ENCODE measurements at places on chromosomes 1 and 21.

GRCh38 chr1:69284508-69284907 is 283.2 kb upstream of the LRRC7 start:
- no peak for DNase-seq

- DNase-seq, result no peak
Measured at GRCh38 chr1:163823017-163823416, 501.3 kb downstream of the NUF2 start.

GRCh38 chr1:223248001-223248769 is 105.1 kb upstream of the TLR5 start:
- no peak for DNase-seq

- DNase-seq, result no peak
Measured at GRCh38 chr1:85047472-85048295, 616 bp downstream of the MCOLN3 start.

DNA sequence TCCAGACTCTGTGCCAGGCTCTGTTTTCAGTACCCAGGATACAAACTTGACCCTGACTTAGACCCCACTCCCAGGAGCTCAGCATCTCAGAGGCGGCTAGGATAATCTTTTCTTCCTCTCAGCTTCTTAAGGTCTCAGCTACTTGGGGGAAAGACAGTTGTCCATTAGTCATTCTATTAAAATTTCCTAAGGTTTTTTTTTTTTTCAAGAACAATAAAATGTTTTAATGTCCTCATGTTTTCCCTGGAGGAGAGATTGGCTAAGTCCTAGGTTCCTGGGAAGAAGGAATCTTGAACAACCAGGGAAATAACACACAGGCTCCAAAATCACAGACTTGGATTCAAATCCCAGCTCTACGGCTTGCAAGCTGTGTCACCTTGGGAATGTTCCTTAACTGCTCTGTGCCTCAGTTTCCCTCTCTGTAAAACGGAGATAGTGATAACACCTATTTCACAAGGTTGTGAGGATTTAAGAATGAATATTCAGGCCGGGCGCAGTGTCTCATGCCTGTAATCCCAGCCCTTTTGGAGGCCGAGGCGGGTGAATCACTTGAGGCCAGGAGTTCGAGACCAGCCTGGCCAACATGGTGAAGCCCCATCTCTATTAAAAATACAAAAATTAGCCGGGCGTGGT is 33.0 kb downstream of the CDK18 start:
- no peak for DNase-seq

GRCh38 chr1:119606394-119606793 is 41.7 kb downstream of the ZNF697 start:
- no peak for DNase-seq
